ENCODE measurements at places on chromosomes 13 and 19. TPM values are rescaled to one million over a fixed set of nuclear protein-coding genes. Genes with fewer than 3 reads are reported as not detected.

The SYT5 gene
- not detected for total RNA-seq

The ZNF837 gene
- total RNA-seq, result 0.98 TPM

The CASP14 gene
- total RNA-seq, result not detected

The CFAP97D2 gene
- total RNA-seq, result not detected

The C13orf46 gene
- total RNA-seq, result 2.3 TPM

The KCNN4 gene
- total RNA-seq, result 43.9 TPM

The CEACAM4 gene
- total RNA-seq, result not detected

The DNAAF3 gene
- 0.35 TPM for total RNA-seq

The DENND1C gene
- 100 TPM for total RNA-seq

The GSX1 gene
- not detected for total RNA-seq

The PSPN gene
- total RNA-seq, result 2.6 TPM

GRCh38 chr13:105139048-105139379 is 1396.4 kb downstream of the EFNB2 start:
- H3K4me1 ChIP-seq, result peaks cover 15% of the 10 kb centered on the region
- H3K27me3 ChIP-seq, result no peaks in the 10 kb centered on the region
- H3K36me3 ChIP-seq, result peaks cover 3% of the 10 kb centered on the region
- H3K27ac ChIP-seq, result peak overlapping the region; percentile 96
- DNase-seq, result no peak

GRCh38 chr13:101645871-101646270 is 193.4 kb downstream of the ITGBL1 start:
- H3K4me1 ChIP-seq, result peaks cover 1% of the 10 kb centered on the region
- DNase-seq, result no peak
- no peak overlapping the region for H3K27ac ChIP-seq
- no peaks in the 10 kb centered on the region for H3K36me3 ChIP-seq
- H3K27me3 ChIP-seq, result peaks cover 7% of the 10 kb centered on the region

DNA sequence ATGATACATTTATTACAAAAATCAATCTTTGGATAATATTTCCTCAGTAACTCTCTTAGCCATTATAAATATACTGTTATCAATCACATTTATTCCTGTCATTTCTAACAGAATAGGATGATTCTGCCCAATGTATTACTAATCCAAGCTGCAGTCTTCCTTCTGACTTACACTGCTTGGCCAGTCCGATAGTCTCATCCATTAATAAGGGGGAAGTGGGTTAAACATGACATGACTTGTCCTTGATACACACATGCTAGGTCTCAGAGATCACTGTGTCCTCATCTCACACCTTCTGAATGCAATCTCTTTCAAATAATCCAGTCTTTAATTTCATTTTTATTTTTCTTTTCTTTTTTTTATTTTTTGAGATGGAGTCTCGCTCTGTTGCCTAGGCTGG is 18.8 kb downstream of the SACS start:
- H3K36me3 ChIP-seq, result no peaks in the 10 kb centered on the region
- H3K4me1 ChIP-seq, result no peaks in the 10 kb centered on the region
- H3K4me3 ChIP-seq, result no peak overlapping the region

DNA sequence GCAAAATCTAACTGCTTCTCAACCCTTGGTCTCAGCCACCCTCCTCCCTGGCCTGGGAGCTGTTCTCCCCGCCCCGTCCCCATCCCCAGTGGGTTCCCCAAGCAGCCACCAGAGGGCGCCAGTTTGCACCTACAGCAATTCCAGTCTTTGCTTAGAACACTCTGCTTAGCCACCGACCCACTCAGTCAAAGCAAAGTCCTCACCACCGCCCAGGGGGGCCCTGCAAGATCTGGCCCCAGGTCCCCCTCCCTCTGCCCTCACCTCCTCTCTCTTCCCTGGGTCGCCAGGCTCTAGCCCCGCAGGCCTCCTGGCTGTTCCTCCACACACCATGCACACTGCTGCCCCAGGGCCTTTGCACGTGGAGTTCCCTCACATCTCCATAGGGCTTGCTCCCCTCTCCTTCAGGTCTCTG is 12.4 kb downstream of the TMEM143 start:
- H3K27ac ChIP-seq, result no peak overlapping the region
- no peaks in the 10 kb centered on the region for H3K27me3 ChIP-seq
- DNase-seq, result peak; percentile 89

DNA sequence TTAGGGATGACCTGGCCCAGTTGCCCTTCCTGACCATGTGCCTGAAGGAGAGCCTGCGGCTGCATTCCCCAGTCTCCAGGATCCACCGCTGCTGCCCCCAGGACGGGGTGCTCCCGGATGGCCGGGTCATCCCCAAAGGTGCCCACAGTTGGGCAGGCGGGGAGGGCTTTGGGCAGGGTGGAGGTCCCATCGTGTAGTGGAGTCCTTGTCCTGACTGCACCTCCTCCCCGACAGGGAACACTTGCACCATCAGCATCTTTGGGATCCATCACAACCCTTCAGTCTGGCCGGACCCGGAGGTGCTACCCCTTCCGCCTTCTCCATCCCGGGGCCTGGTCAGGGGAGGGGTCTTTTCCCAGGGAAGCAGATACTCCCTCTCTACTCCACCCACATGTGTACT is 31.7 kb upstream of the CYP4F8 start:
- no peaks in the 10 kb centered on the region for H3K36me3 ChIP-seq
- peaks cover 3% of the 10 kb centered on the region for H3K4me1 ChIP-seq
- no peak for DNase-seq

GRCh38 chr13:26540334-26540733 is 17.1 kb upstream of the WASF3 start:
- no peak for DNase-seq
- H3K27me3 ChIP-seq, result peaks cover 18% of the 10 kb centered on the region
- H3K36me3 ChIP-seq, result no peaks in the 10 kb centered on the region
- H3K27ac ChIP-seq, result no peak overlapping the region

- H3K4me3 ChIP-seq, result no peak overlapping the region
- H3K4me1 ChIP-seq, result peaks cover 6% of the 10 kb centered on the region
- no peak overlapping the region for H3K27ac ChIP-seq
Observed at GRCh38 chr19:40216013-40216776, 2.0 kb downstream of the TTC9B start.

- no peaks in the 10 kb centered on the region for H3K36me3 ChIP-seq
- H3K4me1 ChIP-seq, result peaks cover 3% of the 10 kb centered on the region
- H3K27ac ChIP-seq, result no peak overlapping the region
- no peak overlapping the region for H3K4me3 ChIP-seq
Observed at GRCh38 chr13:100826441-100826840, 151.8 kb upstream of the TMTC4 start.

DNA sequence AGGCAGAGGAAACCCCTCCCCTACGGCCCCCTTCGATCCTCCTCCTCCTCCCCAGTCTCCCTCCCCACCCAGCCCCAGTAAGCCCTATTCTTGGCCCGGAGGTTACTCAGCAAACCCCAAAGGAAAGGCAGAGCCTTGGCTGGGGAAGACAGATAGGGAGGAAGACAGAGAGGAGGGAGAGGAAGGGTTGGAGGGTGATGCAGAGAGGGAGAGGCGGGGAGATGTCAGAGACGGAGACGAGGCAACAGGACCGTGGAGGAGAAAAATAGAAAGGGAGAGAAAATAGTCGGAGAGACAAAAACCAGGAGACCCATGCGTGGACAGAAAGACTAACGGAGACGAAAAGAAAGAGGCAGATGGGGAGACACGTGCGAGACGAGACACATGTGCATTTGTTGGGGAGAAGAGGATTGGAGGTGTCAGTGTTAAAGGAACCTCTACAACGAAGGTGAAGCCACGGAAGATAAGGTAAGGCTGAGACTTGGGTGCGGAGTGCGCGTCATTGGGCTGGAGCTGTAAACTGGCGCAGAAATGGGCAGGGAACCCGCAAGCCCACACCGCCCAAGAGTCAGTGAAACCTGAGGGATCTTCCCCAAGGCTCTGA is 2.9 kb downstream of the TGFB1 start:
- H3K27ac ChIP-seq, result peak overlapping the region; percentile 93
- no peaks in the 10 kb centered on the region for H3K27me3 ChIP-seq
- H3K4me3 ChIP-seq, result peak overlapping the region; percentile 99
- H3K4me1 ChIP-seq, result peaks cover 47% of the 10 kb centered on the region
- no peak for DNase-seq
- peaks cover 40% of the 10 kb centered on the region for H3K36me3 ChIP-seq

GRCh38 chr13:114027826-114028225 is 54.0 kb upstream of the C13orf46 start:
- H3K27ac ChIP-seq, result no peak overlapping the region
- DNase-seq, result no peak

- H3K4me3 ChIP-seq, result no peak overlapping the region
- peaks cover 6% of the 10 kb centered on the region for H3K27me3 ChIP-seq
- no peaks in the 10 kb centered on the region for H3K36me3 ChIP-seq
- H3K27ac ChIP-seq, result no peak overlapping the region
- DNase-seq, result no peak
- H3K4me1 ChIP-seq, result no peaks in the 10 kb centered on the region
Observed at GRCh38 chr13:79289571-79289970, 116.5 kb downstream of the RBM26 start.

DNA sequence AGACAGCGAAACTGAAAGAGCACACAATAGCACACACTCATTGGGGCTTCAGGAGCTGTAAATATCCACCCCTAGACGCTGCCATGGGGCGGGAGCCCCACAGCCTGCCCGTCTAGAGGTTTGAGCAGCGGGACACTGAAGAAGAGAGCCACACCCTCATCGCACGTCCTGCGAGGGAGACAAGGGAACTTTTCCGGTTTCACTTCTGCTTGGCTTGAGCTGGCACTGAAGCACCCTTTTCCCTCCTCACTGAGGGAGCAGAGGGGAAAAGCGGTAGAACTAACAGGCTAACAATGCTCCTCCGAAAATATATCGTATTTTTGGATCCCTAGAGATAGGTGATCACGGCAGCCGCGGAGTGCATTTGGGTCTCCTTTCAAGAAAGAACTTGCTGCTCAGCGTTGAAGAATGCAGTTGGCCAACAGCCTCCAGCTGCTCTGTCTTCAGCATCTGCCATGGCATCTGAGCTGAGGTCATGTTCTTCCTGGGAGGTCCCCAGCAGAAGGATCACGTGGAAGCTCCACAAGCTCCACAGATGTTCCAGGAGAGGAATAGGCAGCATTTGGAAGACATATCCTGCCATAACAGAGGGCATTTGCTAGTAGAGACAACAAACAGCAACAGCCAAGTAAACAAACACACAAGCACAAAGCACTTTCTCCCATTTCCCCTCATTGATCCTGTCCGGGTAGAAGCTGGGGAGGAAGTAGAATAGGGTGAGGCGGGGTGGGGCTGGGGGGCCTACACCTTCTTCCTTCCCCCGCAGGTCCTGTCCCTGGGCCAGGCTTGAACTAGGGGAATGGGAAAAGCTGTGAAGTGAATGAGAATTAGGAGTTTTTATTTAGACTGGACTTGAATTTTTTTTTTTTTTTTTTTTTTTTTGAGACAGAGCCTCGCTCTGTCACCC is 44.8 kb upstream of the ALOX5AP start:
- peak overlapping the region; percentile 62 for H3K4me3 ChIP-seq
- peak; percentile 69 for DNase-seq
- peak overlapping the region; percentile 80 for H3K27ac ChIP-seq

GRCh38 chr19:898663-899062 is 5.4 kb downstream of the RNU6-9 start:
- DNase-seq, result no peak
- peaks cover 8% of the 10 kb centered on the region for H3K36me3 ChIP-seq
- no peak overlapping the region for H3K4me3 ChIP-seq
- peaks cover 3% of the 10 kb centered on the region for H3K4me1 ChIP-seq

- no peaks in the 10 kb centered on the region for H3K36me3 ChIP-seq
- no peaks in the 10 kb centered on the region for H3K4me1 ChIP-seq
- peak; percentile 18 for DNase-seq
- no peak within 1 kb of the TSS for H3K4me3 ChIP-seq
- H3K27me3 ChIP-seq, result peaks cover 3% of the 10 kb centered on the region
- no peak within 1 kb of the TSS for H3K27ac ChIP-seq
Observed at GRCh38 chr19:55836340-55836739, at the start of gene NLRP4. Gene NLRP4, plus strand, starts transcription at chr19:55836540. Its CDS starts 15,541 bp downstream, at chr19:55852081.

- H3K36me3 ChIP-seq, result no peaks in the 10 kb centered on the region
Observed at GRCh38 chr19:13277104-13277809, 127.0 kb downstream of the IER2 start.
